ENCODE measurements at places on chromosomes 5 and 9.

- DNase-seq, result no peak
Measured at GRCh38 chr5:176481711-176482110, 33.5 kb downstream of the FAF2 start.

DNA sequence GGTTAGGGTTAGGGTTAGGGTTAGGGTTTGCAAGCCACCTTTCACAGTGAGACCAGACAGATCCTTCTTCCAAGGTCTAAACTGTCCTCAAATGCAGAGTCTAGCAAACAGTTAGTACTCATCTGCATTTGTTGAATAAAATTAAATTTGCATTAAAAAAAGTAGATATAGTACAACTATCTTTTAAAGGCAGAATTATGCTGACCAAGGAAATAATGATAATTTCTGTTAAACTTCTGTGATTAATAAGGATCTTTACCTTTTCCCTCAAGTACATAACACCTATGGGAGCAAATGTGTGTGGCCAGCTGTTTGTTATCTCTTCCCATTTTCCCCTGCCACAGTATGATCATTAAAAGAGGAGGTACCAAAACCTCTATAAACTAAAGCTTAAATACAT, 19.8 kb downstream of the PUM3 start:
- no peak for DNase-seq

GRCh38 chr9:134885001-134885678, 4.5 kb downstream of the FCN2 start:
- DNase-seq, result no peak

- DNase-seq, result no peak
Measured at GRCh38 chr9:121399883-121400607, 30.0 kb upstream of the STOM start.

All from stimulated activated CD8-positive, alpha-beta memory T cell treated with anti-CD3 and anti-CD28 coated beads, Interleukin-4, amount 100 ng/mL, for 4 hours (primary cell).